ENCODE measurements at places on chromosomes 5 and 9.

DNA sequence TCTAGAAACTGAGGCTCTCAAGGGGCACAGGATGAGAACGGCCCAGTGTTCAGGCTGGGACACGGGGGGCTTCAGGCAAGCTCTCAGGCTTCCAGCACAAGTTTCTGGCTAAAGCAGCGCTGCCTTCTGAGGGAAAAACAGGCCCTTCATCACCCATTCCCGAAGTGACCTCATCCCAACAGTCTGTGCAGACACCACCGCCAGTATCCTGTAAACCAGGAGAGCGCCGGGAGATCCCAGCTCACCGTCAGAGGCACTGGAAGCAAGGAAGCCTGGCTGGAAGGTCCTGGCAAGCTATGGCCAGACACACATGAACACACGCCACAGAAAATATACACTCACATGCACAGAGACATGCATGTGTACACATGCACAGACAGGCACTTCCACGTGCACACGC, 8.8 kb downstream of the SLC12A7 start:
- DNase-seq, result no peak

GRCh38 chr5:84830265-84830664, 445.6 kb upstream of the EDIL3 start:
- DNase-seq, result no peak

GRCh38 chr9:128911529-128912035, 9.2 kb upstream of the PHYHD1 start:
- no peak for DNase-seq

GRCh38 chr9:124350494-124351263, 64.6 kb downstream of the PSMB7 start:
- DNase-seq, result no peak

GRCh38 chr5:33964132-33964700, 20.3 kb downstream of the SLC45A2 start:
- DNase-seq, result no peak

DNA sequence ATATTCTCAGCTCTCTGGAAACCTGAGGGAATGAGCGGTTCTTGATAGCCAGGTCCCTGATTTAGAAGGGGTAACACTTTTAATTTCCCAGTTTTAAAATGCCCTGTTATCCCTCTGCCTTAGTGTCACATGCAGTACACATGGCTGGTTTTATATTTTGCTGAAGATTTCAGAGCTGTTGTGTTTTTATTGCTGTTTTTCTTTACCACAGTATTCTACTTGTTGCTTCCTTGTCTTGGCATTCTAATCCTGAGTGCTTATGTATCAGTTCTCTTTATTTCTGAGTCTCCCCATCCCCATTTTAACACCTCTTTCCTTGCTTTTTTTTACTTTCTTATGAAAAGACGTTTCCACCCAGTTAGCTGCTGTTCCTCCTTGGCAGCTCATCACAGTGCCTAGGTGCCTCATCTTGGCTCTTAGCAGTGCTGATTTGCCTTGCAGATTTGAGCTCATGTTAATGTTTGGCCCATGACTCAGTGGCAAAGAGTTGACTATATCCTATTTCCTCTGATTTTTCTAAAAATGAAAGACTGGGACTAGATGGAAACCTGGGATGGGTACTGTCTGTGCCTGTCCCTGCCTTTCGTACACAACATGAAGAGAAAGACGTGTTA, 3.7 kb downstream of the MTRR start:
- DNase-seq, result no peak

- DNase-seq, result no peak
These were observed 242.6 kb downstream of the KIAA0825 start for GRCh38 chr5:94375801-94376200.

DNA sequence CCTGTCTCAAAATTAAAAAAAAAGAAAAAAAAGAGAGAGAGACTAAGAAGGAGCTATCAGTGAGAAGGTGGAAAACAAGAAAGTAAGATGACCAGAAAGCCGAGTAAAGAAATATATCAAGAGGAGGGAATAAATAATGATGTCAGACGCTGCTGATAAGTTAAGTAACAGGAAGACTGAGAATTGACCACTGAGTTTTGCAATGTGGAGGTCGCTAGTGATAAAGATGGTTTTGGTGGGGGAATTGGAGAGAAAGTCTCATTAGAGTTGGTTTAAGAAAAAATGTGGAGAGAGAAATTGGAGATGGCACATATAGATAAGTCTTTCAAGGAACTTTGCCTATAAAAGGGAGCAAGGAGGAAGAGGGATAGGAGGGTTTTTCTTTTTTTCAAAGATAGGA, 91.9 kb downstream of the RAD23B start:
- DNase-seq, result no peak

DNA sequence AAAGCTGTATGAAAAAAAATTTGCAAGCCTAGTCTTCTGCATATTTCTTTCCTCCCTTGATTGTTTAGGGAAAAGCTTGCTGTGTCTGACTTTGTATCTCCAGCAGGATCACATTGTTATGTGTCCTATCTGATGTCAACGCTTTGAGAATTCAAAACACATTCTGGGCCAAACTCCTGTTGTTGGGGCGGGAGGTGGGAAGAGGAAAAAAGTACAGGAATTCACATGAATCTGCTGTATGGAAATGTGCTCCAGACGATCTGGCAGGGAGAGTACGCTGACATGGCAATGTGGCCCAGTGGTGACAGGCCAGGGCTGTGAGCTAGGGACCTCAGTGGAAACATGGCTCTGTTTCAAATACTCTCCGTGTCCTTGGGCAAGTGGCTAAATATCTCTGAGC, 87.4 kb upstream of the GNA14 start:
- DNase-seq, result no peak
